ENCODE measurements at places on chromosomes 2 and 18. TPM values are rescaled to one million over a fixed set of nuclear protein-coding genes. Genes with fewer than 3 reads are reported as not detected.

GRCh38 chr2:222609381-222609780, 46.5 kb downstream of the FARSB start:
- no peaks in the 10 kb centered on the region for H3K27me3 ChIP-seq
- DNase-seq, result no peak
- no peak overlapping the region for H3K27ac ChIP-seq
- no peaks in the 10 kb centered on the region for H3K4me1 ChIP-seq

DNA sequence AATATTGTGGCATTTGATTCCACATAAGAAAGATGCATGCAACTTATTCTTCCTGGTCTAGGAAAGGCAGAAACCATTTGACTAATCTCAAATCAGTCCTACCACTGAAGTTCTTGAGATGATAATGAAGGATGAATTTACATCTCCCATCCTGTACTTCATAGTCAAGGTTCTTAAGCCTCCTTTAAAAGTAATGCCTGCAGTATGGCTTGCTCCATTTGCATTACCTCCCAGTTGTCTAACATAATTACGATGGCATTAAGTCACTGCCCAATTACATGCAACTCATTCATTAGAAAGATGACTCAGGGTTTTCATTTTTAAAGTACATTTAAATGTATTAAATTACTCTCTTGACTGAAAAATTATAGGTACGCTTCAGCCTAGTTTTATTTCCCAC, 32.2 kb downstream of the THADA start:
- H3K4me3 ChIP-seq, result no peak overlapping the region
- H3K36me3 ChIP-seq, result no peaks in the 10 kb centered on the region
- no peak overlapping the region for H3K27ac ChIP-seq
- no peak for DNase-seq
- H3K27me3 ChIP-seq, result no peaks in the 10 kb centered on the region

DNA sequence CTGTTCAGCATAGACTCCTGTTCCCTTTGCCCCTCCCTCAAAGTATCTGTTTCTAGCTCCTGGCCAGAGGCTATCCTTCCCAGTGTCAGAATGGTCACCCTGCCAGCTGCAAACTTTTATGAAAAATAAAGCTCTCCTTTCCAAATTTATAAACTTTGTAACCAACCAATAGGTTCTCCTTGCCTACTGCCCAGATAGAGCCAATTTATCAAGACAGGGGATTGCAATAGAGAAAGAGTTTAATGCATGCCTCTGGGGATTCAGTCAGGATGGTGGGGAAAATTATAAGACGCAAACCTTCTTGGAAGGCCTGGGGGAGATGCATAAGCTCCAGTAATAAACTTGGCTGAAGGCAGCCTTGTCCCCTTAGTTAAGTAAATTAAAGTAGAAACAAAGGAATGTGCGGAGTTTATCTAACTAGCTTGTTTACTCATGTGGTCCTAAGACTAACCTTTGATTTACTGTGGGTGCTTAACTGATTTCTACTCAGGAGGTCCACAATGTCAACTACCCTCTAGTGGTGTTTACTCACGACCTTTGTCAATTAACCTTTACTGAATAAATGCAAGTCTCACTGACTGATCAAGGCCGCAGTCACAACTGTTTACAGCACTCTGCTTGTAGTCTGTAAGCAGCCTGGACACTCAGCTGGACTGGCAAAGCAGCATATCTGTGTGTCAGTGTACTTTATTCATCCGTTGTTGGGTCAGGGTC, 42.9 kb upstream of the PDK1 start:
- no peaks in the 10 kb centered on the region for H3K4me1 ChIP-seq
- no peaks in the 10 kb centered on the region for H3K36me3 ChIP-seq
- H3K4me3 ChIP-seq, result no peak overlapping the region
- H3K27ac ChIP-seq, result no peak overlapping the region
- DNase-seq, result no peak
- no peaks in the 10 kb centered on the region for H3K27me3 ChIP-seq

The MERTK gene
- total RNA-seq, result 9.8 TPM
